HFFc6 (cell line): ENCODE measurements at places on chromosomes 11 and 22. TPM values are rescaled to one million over a fixed set of nuclear protein-coding genes. Genes with fewer than 3 reads are reported as not detected.

DNA sequence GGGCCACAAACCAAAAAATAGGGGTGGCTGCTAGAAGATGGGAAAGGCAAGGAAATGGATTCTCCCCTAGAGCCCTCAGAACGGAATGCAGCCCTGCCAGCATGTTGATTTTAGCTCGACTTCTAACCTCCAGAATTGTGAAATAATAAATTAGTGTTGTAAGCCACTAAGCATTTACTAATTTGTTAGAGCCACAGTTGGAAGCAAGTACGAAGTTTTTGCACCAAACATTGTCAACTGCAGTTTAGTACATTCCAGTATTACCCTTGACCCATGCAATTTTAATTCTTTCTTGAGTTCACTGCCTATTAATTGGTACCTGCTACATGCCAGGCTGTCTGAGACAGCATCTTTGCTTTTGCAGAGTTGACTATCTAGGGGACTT is 32.2 kb downstream of the PARVA start:
- peak; percentile 10 for DNase-seq
- peaks cover 6% of the 10 kb centered on the region for H3K36me3 ChIP-seq
- peak overlapping the region; percentile 85 for H3K27ac ChIP-seq
- peaks cover 82% of the 10 kb centered on the region for H3K4me1 ChIP-seq
- peaks cover 1% of the 10 kb centered on the region; the same call in 1 of the 2 replicates for H3K27me3 ChIP-seq
- H3K4me3 ChIP-seq: no peak overlapping the region

GRCh38 chr22:26857169-26857568 is 199.8 kb downstream of the MIAT start:
- no peak for DNase-seq
- H3K4me3 ChIP-seq: no peak overlapping the region
- H3K4me1 ChIP-seq: no peaks in the 10 kb centered on the region
- peaks cover 39% of the 10 kb centered on the region for H3K27me3 ChIP-seq

GRCh38 chr22:46229701-46230100 is 20.4 kb downstream of the CDPF1 start:
- H3K27me3 ChIP-seq: no peaks in the 10 kb centered on the region
- peak; percentile 6 for DNase-seq
- H3K4me3 ChIP-seq: no peak overlapping the region
- peaks cover 12% of the 10 kb centered on the region for H3K36me3 ChIP-seq
- no peak overlapping the region for H3K27ac ChIP-seq

ACR gene
- total RNA-seq: not detected in 3 replicates

- no peak overlapping the region for H3K4me3 ChIP-seq
- H3K27me3 ChIP-seq: peaks cover 1% of the 10 kb centered on the region; the same call in 1 of the 2 replicates
- no peaks in the 10 kb centered on the region for H3K4me1 ChIP-seq
- H3K27ac ChIP-seq: no peak overlapping the region
- DNase-seq: no peak
These were observed 37.0 kb upstream of the CECR2 start for GRCh38 chr22:17332109-17332800.

- H3K4me3 ChIP-seq: no peak overlapping the region
- H3K4me1 ChIP-seq: peaks cover 11% of the 10 kb centered on the region
- DNase-seq: no peak
- H3K36me3 ChIP-seq: no peaks in the 10 kb centered on the region
These were observed 27.4 kb upstream of the SEPTIN5 start for GRCh38 chr22:19686946-19687345.

GRCh38 chr11:110311783-110312579 is 15.6 kb upstream of the RDX start:
- H3K4me3 ChIP-seq: no peak overlapping the region; the same call in 1 of the 2 replicates
- no peaks in the 10 kb centered on the region for H3K36me3 ChIP-seq
- H3K4me1 ChIP-seq: peaks cover 21% of the 10 kb centered on the region
- DNase-seq: peak; percentile 48
- H3K27ac ChIP-seq: peak overlapping the region; percentile 78

DNA sequence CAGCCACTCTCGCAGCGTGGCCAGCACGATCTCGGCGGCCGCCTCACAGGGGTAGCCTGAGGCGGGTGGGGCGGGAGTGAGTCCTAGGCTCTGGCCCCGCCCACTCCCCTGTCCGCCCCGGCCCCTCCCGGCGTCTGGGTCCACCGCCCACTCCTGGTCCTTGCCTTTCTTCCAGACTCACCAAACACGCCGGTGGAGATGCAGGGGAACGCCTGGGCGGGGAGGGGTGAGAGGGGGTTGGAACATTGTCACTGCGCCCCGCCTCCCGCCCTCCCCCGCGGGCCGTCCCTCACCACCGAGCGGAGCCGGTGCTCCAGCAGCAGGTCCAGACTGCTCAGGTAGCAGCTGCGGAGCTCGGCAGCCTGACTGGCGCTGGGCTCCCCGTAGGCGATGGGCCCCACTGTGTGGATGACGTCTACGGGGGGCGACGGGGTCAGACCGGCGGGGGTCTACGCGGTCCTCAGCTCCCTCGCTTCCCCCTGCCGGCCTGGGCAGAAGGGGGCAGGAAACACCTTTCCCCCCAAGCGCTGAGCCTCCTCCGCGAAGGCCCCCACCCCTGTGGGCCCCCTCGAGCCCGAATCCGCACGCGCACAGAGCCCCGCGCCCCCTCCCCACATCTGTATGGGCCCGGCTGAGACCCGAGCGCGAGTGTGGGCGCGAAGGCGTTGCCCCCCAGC is 13.2 kb downstream of the OTUB1 start:
- peak; percentile 36 for DNase-seq
- peaks cover 17% of the 10 kb centered on the region for H3K4me1 ChIP-seq
- no peak overlapping the region for H3K4me3 ChIP-seq
- no peaks in the 10 kb centered on the region; the same call in 1 of the 2 replicates for H3K36me3 ChIP-seq
- no peak overlapping the region for H3K27ac ChIP-seq

GRCh38 chr11:21640491-21640890 is 552.4 kb upstream of the ANO5 start:
- DNase-seq: no peak
- no peaks in the 10 kb centered on the region for H3K27me3 ChIP-seq
- H3K27ac ChIP-seq: no peak overlapping the region
- H3K36me3 ChIP-seq: no peaks in the 10 kb centered on the region
- no peaks in the 10 kb centered on the region for H3K4me1 ChIP-seq
- H3K4me3 ChIP-seq: no peak overlapping the region

DNA sequence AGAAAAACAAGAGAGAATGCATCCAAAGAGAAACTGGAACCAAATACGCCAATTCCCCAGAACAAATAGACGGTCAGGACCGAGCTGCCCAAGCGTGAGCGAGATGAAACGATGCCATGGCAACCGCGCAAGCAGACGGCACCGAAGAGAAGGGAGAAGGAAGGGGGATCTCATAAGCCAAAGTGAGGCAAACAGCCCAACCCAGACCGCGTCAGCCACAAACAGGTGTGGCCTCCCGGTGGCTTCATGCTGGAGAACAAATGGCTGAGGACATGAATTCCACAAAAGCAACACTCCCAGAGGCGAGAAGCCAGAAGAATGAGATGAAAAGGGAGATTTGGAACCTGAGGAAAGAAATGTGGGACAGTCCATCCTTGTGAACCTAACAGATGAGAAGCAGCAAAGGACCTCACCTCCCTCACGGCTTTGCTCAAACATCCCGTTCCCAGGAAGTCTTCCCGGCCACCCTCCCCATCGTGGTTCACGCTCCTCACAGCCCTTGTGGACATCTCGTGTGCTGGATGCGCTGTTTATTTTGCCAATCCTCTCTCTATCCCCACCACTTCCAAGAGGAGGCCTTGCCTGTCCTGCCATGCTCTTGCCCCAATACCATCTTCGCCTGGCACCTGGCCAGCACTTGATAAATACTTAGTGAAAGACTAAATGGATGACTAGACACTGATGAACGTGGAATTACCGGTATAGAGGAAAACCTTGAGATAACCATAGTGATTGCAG is 89.1 kb upstream of the RTL6 start:
- H3K4me1 ChIP-seq: no peaks in the 10 kb centered on the region
- no peak overlapping the region for H3K4me3 ChIP-seq
- no peaks in the 10 kb centered on the region for H3K36me3 ChIP-seq

OR6M1 gene
- not detected in 3 replicates for total RNA-seq

DNA sequence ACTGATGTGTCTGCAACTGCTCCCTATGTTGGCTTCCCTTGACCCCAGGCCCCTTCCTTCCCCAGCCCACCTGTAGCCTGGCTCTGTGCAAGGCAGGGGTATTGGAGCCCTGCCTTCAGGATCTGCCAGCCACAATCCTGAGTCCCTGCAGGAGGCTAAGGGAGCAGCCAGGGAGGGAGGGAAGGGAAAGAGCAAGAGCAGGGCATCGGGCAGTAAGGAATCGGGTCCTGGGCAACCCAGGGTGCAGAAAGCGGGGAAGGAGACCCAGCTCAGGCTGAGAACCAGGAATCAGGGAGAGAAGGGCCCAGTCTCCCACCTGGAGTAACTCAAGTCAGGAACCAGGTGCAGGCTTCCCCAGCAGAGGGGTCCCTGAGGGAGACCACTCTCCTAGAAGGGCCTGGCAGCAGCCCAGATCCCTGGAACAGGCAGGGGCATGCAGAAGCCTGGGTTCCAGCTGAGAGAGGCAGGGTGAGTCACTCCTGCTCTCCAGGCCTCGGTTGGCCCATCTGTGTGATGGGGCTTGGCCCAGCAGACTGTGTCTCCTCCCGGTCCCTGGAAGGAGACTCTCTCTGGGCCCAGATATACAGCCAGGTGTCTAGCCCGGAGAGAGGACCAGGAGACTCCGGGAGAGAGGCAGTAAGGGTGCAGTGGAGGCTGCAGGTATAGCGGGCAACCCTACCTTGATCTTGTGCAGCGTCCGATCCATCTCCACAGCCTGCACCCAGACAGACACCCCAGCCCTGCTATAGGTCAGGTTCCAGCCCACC is 13.4 kb downstream of the STARD10 start:
- no peak overlapping the region for H3K27ac ChIP-seq
- no peaks in the 10 kb centered on the region for H3K4me1 ChIP-seq
- H3K27me3 ChIP-seq: peaks cover 5% of the 10 kb centered on the region
- no peak for DNase-seq

GRCh38 chr11:119616586-119617339 is 112.2 kb downstream of the NECTIN1 start:
- H3K4me1 ChIP-seq: peaks cover 34% of the 10 kb centered on the region
- peaks cover 6% of the 10 kb centered on the region; the same call in 1 of the 2 replicates for H3K36me3 ChIP-seq
- no peak overlapping the region; the same call in 1 of the 2 replicates for H3K27ac ChIP-seq
- no peak for DNase-seq
- H3K27me3 ChIP-seq: peaks cover 31% of the 10 kb centered on the region
- no peak overlapping the region for H3K4me3 ChIP-seq

DNA sequence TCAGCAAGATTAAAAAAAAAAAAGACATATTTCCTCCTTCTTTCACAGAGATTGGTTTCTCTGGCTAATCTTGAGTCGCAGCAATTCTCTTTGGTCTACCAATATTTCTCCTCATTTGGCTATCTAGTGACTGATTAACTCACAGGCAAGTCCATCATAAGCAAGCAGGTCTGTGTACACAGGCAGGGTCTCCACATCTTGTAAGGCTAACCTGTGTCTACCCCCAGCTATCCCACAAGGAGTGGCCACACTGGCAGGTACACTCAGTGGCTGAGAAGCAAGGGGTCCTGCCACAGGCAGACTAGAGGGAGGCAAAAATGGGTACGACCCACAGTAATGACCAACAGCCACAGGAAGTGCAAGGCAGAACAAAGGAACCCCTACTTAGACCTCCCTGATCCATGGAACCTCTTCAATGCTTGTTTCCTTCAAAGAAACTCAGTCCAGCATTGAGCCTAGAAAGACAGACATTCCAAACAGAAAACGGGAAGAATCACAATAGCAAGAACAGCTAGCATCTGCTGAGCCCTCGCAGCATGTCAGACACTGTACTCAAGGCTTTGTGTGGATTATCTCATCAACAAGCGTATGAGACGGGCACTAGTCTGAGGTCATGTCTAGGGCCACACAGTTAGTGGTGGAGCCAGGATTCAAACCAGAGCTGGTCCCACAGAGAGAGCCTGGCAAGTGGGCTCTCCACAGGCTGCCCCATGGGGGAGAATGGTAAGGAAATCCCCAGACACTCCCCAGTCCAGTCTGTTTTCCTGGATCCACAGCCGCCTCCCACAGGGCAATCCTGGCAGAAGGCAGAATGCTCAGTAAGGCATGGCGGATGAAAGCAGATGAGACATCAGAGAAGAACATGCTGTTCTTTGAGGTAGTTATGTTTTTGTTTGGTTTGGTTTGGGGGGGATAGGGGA is 34.3 kb downstream of the PLEKHA7 start:
- H3K27me3 ChIP-seq: peaks cover 14% of the 10 kb centered on the region
- H3K36me3 ChIP-seq: no peaks in the 10 kb centered on the region
- no peak for DNase-seq
- no peak overlapping the region for H3K4me3 ChIP-seq

GRCh38 chr22:37074537-37074936 is 23.0 kb downstream of the KCTD17 start:
- peaks cover 11% of the 10 kb centered on the region for H3K4me1 ChIP-seq
- no peak overlapping the region for H3K27ac ChIP-seq
- no peaks in the 10 kb centered on the region for H3K36me3 ChIP-seq
- DNase-seq: no peak
- H3K4me3 ChIP-seq: no peak overlapping the region

RAB36 gene
- total RNA-seq: 6.8 to 6.9 TPM (median 6.9 TPM) in 3 replicates

DNA sequence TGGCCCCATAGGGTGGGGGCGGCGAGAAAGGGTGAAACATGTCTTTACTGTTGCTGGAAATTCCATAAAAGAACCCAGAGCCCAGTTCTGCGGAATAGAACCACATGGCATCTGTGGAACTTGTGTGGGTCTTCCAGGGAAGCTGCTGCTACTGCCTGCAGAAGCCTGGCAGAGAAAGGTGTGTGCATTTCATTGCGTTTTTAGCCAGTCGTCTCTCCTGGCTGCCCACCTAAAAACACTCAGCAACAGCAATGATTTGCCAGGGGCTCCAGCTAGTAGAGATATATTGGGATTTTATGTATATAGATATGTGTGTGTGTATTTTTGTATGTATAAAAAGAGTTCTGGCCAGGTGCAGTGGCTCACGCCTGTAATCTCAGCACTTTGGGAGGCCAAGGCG is 127.2 kb upstream of the TBCEL start:
- no peaks in the 10 kb centered on the region for H3K36me3 ChIP-seq
- H3K27me3 ChIP-seq: peaks cover 17% of the 10 kb centered on the region
- H3K4me3 ChIP-seq: no peak overlapping the region
- DNase-seq: no peak

PSMA1 gene
- 164 and 165 TPM in 2 replicates for total RNA-seq

ADAMTS8 gene
- not detected in 3 replicates for total RNA-seq

PATE3 gene
- not detected in 3 replicates for total RNA-seq

GRCh38 chr11:12744826-12745502 is 70.7 kb downstream of the TEAD1 start:
- no peak for DNase-seq
- peak overlapping the region; percentile 69 for H3K27ac ChIP-seq
- peak overlapping the region; percentile 25; the same call in 1 of the 2 replicates for H3K4me3 ChIP-seq
- peaks cover 4% of the 10 kb centered on the region for H3K27me3 ChIP-seq

SMTNL1 gene
- not detected in 3 replicates for total RNA-seq

PDGFD gene
- 0.25 to 0.50 TPM (median 0.47 TPM) in 3 replicates for total RNA-seq

DNA sequence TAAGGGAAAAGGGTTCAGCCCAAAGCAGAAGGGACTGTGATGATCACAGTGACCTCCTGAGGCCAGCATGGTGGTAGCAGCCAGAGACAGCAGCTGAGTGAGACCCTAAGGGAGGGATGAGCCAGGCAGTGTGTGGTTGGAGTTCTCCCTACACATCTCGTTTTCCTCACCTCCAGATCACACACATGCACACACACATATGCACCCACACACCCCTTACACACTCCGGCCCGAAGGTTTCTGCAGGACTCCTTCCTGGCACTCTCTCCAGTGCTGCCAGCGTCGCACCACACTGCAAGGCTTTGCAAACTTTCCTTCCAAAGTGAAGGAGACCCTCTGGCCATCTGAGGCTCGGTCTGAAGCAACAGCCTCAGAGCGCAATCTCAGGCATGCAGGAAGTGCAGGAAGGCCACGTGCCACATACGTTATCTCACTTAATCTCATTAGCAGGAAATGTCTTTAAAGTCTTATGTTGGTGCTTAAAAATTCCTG is 26.9 kb upstream of the TP53I11 start:
- peaks cover 25% of the 10 kb centered on the region for H3K27me3 ChIP-seq
- DNase-seq: peak; percentile 10
- no peak overlapping the region for H3K27ac ChIP-seq
- no peak overlapping the region for H3K4me3 ChIP-seq

DCUN1D5 gene
- 40.4 to 48.6 TPM (median 40.6 TPM) in 3 replicates for total RNA-seq
